A673 (cell line): ENCODE measurements at places on chromosomes 1 and 21.
A peak's percentile ranks its signal among the peaks of the same experiment; 100 is the strongest.

DNA sequence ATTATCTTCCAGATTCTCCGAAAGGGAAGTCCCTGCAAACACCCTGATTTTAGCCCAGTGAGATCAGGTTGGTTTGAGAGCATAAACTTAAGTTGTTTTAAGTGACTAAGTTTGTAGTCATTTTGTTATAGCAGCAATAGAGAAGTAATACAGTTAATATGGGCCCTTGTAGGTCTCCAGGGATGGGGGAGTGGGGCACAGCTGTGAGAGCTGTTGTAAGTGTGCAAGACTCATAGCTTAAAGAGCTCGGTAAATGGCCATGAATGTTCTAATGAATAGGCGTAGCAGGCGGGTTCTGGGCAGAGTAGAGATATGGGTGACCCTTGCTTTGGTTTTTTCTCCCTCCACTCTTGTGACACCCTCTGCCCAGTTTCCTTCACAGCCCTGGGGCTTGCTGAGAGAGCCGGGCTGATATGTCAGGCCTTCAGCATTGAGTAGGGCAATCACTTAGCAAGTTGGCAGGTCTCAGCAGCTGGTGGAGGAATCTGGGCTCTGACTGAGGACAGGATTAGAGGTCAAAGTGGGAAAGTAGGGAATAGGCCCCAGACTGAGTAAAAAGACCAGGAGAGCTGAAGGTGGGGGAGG, 16.0 kb upstream of the ID3 start:
- no peak for DNase-seq

- DNase-seq, result no peak
Measured at GRCh38 chr1:151858030-151858746, 4.7 kb upstream of the THEM5 start.

GRCh38 chr1:103517380-103518047, 8.0 kb upstream of the RNPC3 start:
- no peak for DNase-seq

- no peak for DNase-seq
Measured at GRCh38 chr1:70327306-70328076, 27.0 kb downstream of the ANKRD13C start.

- DNase-seq, result no peak
Measured at GRCh38 chr1:67836769-67837168, 3.5 kb upstream of the GNG12 start.

- no peak for DNase-seq
Measured at GRCh38 chr1:154623358-154623757, 15.4 kb upstream of the ADAR start.

DNA sequence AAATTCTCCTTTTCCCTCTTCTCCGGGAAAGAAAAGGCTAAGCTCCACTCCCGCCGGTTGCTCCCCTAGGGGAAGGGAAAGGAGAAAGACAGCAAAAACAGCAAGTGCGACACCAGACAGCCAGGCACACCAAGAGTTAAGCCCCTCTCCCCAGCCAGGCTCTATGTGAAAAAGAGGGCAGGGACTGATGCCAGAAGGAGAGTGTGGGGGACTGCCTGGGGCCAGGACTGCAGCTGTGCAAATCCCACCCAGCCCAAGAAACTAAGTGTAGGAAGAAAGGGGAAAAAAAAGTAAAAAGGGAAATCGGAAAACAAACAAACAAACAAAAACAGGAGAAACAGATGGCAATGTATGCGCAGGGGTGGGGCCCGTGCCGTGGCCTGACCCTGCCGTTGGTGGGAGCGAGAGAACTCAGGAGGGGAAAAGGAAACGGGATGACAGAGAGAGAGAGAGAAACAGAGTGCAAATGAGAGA, 27.7 kb upstream of the FMO1 start:
- peak; percentile 76 for DNase-seq

DNA sequence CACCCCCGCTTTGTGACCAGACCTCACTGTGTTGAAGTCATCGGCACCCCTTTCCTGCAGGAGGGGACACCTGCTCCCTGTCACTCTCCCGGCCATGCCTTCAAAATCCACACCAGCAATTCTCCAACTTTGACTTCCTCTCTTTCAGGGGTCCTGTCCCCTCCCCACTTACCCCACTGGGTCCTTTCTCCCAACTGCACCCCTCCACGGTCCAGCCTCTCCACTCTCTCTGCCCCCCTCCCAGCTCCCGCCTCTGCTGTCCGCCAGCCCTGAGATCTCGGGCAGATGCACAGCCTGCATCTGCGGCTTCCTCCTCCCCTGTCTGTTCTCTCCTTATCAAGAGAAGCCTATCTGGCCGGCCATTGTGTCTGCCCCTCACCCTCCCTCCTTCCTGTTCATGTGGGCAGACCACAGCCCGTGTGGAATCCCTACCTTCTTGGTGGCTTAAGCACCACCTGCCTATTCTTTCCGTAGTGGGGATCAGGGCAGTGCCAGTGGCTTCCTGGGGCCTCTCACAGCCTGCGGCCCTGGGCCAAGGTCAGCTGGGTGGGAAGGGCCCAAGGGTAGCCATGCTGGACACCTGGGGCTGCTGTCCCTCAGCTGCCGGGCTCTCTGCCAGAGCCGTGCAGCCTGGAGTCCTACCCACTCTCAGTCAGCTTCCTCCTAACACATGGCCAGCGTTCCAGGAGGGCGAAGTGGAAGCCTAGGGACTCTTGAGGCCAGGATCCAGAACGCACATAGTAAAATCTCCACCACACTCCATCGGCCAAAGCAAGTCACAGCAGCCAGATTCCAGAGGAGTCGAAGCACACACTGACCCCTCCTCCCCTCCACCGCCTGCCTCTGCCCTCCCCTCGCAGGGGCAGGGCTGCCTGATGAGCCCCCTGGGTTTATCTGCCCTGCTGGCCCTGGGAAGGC, 5.1 kb upstream of the HES4 start:
- DNase-seq, result no peak

DNA sequence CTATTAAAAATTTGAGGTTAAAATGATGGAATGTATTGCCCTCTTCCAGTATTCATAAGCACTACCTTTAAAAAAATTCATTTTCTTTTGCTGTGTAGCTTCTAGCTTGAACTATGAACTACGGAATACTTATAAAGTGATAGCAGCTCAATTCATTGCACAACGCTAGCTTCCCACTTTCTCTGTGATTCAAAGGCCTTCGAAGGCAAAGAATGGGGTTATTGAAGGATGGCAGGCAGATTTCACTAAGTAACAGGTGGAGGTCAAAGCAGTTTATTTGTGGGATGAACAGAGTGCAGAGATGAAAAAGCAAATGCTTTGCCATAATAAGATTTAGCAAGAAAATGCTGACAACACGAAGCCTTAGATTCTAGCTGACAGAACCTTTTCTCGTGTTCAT, 290.6 kb downstream of the NFIA start:
- no peak for DNase-seq

DNA sequence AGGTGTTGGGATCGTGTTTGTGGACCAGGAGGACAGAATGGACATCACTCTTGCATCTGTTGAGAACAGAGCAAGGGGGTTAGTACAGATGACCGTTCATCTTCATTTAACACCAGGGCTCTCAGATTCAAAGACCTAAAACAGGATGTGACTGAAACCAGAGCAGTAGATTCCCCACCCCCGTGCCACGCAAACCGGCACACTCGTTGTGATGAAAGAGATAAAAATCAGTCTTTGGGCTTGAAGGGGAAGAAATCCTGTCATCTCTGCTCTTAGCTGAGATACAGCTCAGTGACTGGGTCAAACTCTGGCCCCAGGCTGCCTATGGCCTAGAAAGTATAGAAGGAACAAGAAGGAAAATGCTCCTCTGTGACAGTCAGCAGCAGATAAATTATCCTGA, 146.2 kb upstream of the KRTAP19-8 start:
- no peak for DNase-seq

DNA sequence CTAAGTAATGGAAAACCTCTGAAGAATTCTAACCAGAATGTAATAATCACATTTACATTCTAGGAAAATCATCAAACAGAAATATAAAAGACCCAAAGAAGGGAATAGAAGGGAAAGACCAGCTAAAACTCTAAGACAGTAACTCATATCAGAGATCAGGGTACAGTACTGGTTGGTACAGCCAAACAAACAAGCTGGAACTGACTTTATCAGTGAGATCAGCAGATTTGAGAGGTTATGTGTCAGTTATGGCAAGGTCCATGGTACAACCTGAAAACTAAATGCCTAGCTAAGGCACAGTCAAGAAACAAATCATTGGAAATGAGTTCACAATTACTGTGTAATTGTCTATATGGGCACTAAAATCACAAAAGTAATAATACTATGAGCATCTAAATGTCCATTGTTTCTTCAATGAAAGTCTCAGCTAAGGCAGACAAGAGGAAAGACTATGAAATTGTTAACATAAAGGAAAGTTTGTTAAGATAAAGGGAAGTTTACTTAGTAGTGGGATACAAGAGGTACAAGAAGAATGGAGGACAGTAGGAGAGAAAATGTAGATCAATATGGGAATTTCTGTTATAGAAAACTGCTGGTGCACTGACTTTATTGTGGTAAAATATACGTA, 75.8 kb downstream of the TRIM33 start:
- no peak for DNase-seq

GRCh38 chr1:71357708-71358107, 276.9 kb upstream of the ZRANB2 start:
- DNase-seq, result no peak

GRCh38 chr1:87916965-87917364, 588.3 kb downstream of the LMO4 start:
- DNase-seq, result no peak

DNA sequence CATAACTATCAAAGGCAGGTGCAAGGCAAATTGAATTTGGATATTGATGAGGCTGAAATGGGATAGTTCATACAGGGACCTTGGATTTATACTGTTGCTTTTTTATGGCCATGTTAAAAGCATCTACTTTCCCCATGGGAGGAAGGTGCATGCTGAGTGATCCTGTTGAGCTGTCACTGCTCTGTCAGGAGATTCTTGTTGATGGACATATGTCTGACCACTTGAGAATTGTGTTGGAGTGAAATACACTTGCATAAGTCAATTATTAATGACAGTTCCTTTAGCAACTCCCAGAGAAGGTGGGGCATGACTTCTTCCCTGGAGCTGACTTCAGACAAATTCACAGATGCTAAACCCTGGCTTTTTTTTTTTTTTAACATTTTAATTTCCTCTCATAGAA, 58.4 kb upstream of the DYNLT5 start:
- DNase-seq, result peak; percentile 57

DNA sequence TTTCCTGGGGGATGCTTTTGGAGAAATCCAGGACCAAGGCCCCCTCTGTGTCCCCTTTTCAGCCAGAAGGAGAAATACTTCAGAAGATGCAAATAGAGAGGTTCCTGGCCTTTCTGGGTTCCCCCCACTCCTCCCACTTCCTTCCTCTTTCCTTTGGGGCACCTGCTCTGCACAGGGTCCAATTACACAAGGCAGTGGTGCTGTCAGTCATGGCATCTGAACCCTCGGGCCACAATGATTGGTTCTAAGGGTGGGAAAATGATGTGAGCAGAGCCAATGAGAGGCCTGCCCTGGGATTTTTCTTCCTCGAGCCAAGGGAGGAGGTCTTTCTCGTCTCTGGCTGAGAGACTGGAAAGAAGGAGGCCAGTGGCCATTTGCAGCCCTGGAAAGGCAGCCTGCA, 282.2 kb downstream of the NPHP4 start:
- DNase-seq, result no peak

DNA sequence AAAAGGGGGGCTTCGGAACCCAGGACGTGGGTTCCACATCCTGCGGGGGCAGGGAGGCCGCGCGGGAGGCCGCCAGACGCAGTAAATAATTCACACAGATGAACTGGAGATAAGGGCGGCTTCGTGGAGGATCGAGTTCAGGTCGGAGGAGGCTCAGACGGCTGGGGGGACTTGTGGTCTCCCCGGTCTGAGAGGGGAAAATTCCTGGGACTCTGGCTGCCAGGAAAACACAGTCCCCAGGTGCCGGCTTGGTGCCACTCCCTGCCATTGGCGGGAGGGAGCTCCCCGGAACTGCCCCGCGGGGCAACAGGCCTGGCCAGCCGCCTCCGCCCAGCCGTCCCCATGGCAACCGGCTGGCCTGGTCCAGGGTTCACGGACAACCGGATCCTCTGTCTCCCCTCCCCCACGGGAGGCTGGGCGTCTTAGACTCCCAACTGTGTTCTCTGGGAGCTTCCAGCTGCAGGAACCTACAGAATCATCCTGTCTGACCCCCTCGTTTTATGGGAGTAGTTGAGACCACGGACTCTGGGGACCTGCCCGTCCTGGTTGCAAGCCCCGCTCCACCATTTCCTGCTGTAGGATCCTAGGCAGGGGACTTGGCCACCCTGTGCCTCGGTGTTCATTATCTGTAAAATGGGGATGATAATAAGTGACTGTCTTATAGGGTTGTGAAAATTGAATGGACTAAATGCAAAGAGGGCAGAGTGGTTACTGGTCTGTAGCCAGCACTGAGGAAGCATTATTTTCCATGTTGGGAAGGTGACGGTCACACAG, 9.6 kb downstream of the CAMK2N1 start:
- DNase-seq, result no peak

DNA sequence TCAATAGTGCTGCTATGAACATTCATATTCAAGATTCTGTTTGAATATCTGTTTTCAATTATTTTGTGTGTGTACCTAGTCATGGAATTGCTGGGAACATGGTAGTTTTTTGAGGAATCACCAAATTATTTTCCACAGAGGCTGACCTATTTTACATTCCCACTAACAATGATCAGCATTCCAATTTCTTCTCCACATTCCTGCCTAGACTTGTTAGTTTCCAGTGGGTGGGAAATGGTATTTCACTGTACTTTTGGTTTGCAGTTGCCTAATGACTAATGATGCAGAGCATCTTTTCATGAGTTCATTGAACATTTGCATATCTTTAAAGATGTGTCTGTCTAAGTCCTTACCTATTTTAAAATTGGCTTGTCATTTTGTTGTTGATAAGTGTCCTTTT, 1182.6 kb upstream of the B3GALT2 start:
- no peak for DNase-seq
